ENCODE measurements at places on chromosomes 16 and 17. TPM values are rescaled to one million over a fixed set of nuclear protein-coding genes. Genes with fewer than 3 reads are reported as not detected.

DNA sequence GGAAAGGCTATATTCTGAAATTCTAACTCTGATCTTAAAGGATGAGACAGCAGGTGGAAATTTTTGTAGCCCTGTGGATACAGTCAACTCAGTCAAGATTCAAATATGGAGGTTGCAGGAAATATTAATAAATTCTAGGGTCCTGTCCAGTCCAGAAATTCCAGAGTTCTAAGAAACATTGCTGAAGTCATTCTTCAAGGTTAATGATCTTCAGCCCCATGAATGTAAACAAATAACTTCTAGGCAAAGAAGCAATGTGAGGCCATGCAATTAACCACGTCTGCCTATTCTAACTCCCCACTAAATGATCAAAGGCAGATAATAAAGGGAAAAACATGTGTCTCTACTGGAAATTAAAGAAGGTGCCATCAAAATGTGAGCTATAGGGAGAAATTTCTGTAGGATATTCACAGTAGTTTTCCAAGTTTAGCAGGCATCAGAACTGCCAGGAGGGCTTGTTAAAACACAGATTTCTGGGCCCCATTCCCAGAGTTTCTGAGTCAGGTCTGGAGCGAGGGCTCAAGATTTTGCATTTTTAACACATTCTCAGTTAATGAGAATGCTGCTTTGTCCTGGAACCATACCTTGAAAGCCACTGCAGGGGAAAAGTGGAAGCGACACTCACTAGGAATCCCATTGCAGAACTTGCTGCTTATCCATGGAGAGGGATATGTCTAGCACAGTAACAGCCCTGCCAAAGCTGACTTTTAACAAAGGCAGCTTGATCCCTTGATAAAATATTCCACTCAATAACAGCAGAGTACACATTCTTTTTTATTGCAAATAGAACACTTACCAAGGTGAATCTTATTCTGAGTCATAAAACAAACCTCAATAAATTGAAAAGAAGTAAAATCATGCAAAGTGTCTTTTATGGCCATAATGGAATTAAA lies 61.8 kb downstream of the DNAH3 start:
- DNase-seq, result no peak

- no peak for DNase-seq
Measured at GRCh38 chr16:48153774-48154173, 2.0 kb downstream of the ABCC12 start.

GRCh38 chr16:68079626-68080344 lies 5.4 kb upstream of the NFATC3 start:
- DNase-seq, result no peak

GRCh38 chr17:49819138-49819537 lies 28.7 kb downstream of the TAC4 start:
- no peak for DNase-seq

- DNase-seq, result no peak
Measured at GRCh38 chr16:86063760-86064405, 164.9 kb downstream of the IRF8 start.

DNA sequence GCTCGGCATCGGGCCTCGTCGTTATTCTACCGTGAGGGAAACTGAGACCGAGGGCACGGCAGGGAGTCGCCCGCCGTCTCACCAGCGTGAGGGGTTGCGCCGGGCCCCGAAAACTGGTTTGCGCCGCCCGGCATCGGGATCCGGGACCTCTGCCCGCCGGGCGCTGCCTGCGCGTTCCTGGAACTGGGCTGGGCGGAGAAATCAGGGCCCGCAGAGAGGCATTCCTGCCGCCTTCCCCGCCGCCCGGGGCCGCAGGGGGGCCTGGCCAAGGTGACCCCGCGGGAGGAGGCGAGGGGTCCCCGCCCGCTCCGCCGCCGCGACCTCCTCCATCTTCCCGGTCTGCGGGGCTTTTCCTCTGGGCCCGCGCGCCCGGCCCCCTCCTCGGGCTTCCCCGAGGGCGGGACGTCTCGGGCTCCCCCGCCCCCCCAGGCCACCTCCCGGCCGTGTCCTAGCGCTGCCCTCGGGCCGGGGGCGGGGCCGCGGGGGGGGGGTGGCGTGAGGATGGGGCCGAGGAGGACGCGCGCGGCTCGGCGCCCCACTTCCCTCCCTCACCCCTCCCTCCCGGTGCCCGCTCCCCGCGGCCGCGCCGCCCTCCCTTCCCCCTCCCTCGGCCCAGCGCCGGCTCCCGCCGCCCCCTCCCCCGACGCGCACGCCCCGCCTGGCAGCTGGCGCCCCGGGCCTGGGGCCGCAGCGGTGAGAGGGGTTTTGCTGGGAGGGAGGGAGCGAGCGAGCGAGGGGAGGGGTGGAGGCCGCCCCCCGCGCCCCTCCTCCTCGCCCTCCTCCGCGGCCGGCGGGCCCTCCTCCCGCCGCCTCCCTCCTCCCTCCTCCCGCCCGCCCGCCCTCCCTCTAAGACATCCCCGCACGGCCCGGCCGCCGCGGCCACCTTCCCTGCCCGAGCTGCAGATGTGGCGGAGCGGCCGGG lies at the start of gene GLIS2:
TSS of gene GLIS2 (plus strand) at position 882 of the 922 bp plus-strand sequence. CDS start 16,214 bp downstream, outside the sequence.
- DNase-seq, result peak; percentile 66

GRCh38 chr17:56624912-56625311 lies 31.4 kb downstream of the NOG start:
- DNase-seq, result no peak

DNA sequence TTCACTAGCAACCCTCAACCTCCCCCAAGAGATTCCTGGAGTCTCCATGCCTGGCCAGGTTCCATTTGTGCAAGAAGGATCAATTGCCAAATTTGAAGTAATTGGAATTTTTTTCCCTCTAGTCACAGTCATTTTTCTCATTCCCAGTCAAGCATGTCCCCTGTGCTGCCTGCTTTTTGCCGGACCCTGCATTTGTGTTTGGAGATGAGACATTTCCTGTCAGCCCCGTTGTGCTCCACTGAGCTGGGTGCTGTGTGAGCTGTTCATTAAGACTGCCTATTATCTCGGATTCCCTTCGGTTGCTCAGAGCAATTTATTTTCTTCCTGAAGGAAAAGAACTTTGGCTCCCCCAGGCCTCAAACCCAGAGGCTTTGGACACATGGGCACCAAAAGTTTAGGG lies 201.0 kb upstream of the NLRP1 start:
- no peak for DNase-seq

- DNase-seq, result no peak
Measured at GRCh38 chr17:76640550-76641380, 2.8 kb downstream of the ST6GALNAC1 start.

- DNase-seq, result no peak
Measured at GRCh38 chr17:67157732-67158639, 87.0 kb downstream of the HELZ start.

- no peak for DNase-seq
Measured at GRCh38 chr16:60225541-60225940, 1491.4 kb upstream of the GOT2 start.

GRCh38 chr17:72126575-72127486 lies 6.0 kb downstream of the SOX9 start:
- no peak for DNase-seq

- no peak for DNase-seq
Measured at GRCh38 chr16:88750854-88751253, 34.2 kb downstream of the PIEZO1 start.

DNA sequence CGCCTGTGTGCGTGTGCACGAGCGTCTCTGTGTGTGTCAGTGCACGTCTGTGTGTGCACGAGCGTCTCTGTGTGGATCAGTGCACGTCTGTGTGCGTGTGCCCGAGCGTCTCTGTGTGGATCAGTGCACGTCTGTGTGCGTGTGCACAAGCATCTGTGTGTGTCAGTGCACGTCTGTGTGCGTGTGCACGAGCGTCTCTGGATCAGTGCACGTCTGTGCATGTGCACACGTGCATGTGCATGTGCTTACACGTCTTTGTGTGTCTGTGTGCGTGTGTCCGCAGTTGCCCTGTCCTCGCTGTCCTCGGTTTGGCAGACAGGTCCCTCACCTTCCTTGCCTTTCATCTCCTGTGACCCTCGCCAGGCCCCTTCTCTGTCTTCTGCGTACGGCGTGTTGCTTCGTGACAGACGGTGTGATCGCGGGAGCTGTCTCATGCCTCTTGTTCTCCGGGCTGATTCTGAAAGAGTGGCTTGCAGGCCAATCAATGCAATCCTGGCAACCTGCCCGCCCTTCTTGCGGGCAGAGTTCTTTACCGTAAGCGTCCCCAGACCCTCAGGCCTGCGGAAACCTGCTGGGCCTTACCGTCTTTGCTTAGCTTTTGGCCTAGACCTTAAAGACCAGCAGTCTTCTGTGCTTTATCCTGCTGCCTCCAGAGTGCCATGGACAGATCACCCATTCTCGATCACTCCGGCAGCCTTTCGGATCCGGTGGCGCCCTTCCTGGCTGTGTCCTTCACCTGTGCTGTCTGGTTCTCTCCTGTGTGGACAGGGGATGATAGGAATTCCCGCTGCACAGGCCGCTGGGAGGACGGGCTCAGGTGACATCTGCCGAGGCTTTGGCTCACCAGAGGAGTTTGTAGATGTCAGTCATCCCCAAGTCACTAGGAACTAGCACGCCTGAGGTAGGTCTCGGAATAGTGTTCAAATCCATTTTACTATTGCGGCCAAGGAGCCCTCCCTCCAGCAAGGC lies 18.5 kb downstream of the MLYCD start:
- no peak for DNase-seq

GRCh38 chr16:22063888-22064467 lies 28.4 kb upstream of the VWA3A start:
- DNase-seq, result no peak

DNA sequence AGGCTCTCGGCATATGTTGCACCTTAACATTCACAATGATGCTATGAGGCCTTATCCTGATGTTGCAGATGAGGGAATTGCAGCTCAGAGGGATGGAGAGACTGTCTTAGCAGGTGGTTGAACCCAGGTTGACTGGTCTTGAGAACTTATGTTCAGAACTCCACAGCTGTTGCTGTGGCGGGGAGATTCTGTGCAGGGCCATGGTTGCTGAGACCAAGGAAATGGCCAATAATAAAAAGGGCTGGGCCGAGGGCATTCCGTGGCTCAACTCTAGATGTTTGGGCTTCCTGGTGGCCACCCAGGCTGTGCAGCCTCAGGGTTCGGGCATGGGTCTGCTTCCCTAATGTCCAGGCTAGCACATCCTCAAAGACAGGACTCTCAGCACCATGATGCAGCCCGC lies 5.9 kb downstream of the KSR1 start:
- no peak for DNase-seq

GRCh38 chr17:29588562-29589411 lies 661 bp downstream of the GIT1 start:
- DNase-seq, result no peak

- no peak for DNase-seq
Measured at GRCh38 chr16:56539656-56540055, 19.8 kb upstream of the BBS2 start.

GRCh38 chr17:71828182-71828596 lies 292.6 kb upstream of the SOX9 start:
- DNase-seq, result peak; percentile 49

GRCh38 chr17:80694992-80695912 lies 150.6 kb downstream of the RPTOR start:
- no peak for DNase-seq

DNA sequence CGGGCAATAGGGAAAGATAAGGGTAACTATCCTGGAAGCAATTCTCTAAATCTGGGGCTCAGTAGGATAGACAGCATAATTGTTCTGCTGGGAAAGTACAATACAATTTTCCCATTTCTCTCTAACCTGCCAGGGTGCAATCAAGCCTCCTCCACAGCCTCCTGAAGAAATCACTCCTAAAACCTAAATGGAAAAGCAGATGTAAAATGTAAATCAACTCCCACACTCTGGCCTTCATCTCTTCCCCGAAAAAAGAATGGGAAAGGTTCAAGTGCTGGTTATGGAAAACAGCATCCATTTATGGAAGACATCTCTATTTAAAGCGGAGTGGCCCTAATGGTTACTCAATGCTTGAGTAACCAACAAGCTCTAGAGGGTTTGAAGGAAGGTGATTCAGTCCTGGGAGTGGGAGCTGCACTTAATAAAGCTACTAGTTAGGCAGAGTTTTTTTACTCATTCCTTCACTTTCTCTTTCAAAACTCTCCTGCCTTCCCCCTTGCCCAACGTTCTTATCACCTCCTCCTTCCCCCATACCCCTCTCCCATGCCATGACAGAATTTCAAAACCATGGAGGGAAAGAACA lies 5.1 kb downstream of the MMD start:
- DNase-seq, result no peak

DNA sequence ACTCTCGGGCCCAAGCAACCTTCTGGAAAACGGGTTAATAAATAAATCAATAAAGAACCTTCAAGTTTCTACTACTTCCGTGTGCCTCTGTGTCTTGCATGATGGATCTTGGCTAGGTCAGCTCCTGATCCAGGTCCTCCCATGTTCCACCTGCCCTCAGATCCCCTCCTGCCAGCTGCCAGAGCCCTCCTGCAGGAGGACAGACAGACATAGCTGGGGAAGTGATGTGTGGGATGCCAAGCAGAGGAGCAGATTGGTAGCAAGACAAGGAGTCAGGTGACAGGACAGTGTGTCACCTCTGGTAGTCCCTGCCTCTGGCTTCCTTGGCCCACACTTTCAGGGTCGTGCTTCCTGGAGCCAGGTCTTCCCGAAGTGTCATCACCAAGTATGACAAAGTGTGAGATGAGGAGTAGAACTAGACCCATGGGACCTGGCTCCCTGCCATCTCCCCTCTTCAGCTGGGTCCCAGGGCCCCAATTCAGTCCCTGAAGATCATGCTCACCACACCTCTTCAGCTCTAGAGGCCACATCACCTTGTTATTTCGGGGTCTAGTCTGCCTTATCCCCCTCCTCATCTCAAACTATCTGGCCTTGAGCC lies 1.0 kb upstream of the EPN3 start:
- DNase-seq, result no peak

DNA sequence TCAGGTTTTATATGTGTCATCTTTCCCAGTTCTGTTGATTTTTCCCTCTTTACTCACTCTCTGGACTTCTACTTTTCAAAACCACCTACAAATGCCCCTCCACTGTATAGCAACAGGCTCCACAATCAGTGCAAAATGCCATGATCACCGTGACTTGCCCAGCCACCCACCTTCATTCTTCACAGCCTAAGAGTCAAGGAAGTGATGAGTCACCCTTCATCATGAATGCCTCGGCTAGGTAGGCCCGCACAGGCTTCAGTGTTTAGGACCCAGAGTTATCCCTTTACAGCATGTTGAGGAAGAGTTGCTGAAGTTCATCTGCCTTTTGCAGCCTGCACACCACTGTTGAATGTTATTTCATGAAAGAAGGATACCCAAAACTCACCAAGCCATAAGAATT lies 158.6 kb downstream of the PMP22 start:
- no peak for DNase-seq

The ATP2C2 gene
- total RNA-seq, result 0.30 TPM

The ADAM11 gene
- 6.0 TPM for total RNA-seq

The NAGS gene
- total RNA-seq, result 0.93 TPM

The MYADML2 gene
- not detected for total RNA-seq

The HSD17B1 gene
- 1.2 TPM for total RNA-seq

The PRSS36 gene
- total RNA-seq, result 1.1 TPM

The HSD11B2 gene
- total RNA-seq, result 3.8 TPM

The WDR90 gene
- total RNA-seq, result 95.8 TPM

The HSD17B2 gene
- total RNA-seq, result not detected

The CPHXL2 gene
- total RNA-seq, result not detected

The TGFB1I1 gene
- total RNA-seq, result 8.8 TPM

The EIF4A3 gene
- 141 TPM for total RNA-seq

The ADCY9 gene
- 9.4 TPM for total RNA-seq

The QRICH2 gene
- 12.3 TPM for total RNA-seq

The ANKRD40CL gene
- not detected for total RNA-seq

All from neural crest cell (in vitro differentiated cells).